ENCODE measurements at places on chromosomes 6 and 20. TPM values are rescaled to one million over a fixed set of nuclear protein-coding genes. Genes with fewer than 3 reads are reported as not detected.

DNA sequence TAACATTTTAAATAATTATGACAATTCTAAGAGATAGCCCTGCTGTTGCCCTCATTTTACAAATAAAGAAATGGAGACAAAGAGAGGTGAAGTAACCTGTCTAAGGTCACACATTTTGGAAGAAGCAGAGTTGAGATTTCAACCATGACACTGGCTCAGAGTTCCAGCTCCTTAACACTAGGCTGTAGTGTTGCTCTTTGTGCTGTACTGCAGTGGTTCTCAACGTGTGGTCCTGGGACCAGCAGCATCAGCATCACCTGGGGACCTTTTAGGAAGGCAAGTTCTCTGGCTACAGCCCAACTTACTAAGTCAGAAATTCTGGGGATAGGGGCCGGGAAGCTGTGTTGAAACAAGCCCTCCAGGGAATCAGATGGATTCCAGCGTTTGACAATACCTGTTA is 62.4 kb upstream of the FERMT1 start:
- no peak for DNase-seq

GRCh38 chr6:121453191-121453590 is 17.7 kb downstream of the GJA1 start:
- no peak for DNase-seq

MCCD1 gene
- not detected for total RNA-seq

DNA sequence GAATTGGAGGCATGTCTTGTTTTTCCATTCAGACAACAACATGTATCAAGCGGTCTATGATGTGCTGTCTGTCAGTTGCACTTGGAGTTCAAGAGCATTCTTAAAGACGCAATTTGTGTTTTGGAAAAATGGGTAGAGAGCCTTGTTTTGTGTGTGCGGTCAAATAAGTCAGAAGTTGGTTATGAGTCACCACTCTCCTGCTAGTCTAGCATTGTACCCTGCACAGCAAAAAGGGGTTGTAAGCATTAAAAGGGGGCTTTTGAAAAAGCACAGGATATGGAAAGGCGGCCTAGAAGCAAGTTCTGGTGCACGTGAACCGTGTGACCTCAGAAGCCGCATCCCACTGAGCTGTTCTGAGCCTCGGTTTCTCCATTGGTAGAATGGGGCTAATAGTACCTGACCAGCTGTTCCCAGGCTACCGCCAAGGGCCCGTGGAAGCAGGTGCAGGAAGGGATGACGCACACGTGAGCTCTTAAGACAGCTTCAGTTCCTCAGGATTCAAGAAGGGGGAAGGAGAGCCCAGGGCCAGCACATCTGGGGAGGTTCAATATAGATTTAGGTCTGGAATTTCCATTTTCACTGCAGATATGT is 61.6 kb upstream of the SNX9 start:
- no peak for DNase-seq

DNA sequence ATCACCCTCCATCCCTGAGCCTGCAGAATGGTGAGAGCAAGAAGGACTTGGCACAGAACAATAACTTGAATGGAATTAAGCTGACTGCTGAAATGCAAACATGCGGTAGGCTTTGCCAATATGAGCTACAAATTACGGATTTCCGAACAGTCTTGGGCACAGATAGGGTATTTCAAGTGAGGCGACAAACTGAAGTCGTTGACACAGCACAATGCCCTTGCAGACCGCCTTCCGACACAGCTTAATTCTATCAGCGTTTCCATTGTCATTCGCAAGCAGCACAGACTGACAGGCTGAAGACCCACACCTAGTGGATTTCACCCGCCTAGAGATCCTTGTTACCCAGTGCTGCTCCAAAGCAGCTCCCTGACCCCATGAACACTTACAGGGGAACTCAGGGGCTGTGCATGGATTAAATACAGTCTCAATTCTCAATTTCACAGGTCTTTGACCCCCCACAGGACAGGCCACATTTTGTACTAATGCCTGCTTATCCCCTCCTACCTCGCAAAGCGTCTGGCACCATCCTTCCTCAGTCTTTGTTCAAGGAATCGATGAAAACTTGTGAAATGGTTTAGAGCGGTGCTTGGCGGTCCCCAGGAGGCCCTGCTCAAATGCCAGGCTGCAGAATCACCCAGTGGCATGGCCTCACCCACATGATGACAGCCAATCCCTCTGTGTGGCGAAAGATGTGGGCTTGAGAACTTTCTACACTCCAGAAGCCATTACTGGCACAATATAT is 34.6 kb downstream of the RAMACL start:
- no peak for DNase-seq

- no peak for DNase-seq
Measured at GRCh38 chr6:96789871-96790270, 47.4 kb downstream of the GPR63 start.

SCRT2 gene
- not detected for total RNA-seq

GRCh38 chr20:52731093-52731492 is 241.1 kb upstream of the TSHZ2 start:
- DNase-seq: peak; percentile 18

TSPO2 gene
- total RNA-seq: not detected

DNA sequence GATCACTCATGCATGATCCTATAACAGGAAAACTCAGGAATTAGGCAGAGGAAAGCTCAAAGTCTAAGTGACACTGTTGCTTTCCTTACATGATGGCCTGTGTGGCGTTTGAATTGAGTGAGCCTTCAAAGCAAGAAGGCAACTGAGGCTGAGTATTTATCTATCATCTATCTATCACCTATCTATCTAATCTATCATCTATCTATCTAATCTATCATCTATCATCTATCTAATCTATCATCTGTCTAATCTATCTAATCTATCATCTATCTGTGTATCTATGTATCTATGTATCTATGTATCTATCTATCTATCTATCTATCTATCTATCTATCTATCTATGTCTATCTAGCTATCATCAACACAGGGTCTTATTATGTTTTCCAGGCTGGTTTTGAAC is 41.8 kb upstream of the BCLAF1 start:
- no peak for DNase-seq

GRCh38 chr6:125943528-125944433 is 12.8 kb upstream of the HINT3 start:
- DNase-seq: no peak

TMC2 gene
- total RNA-seq: not detected

GPSM3 gene
- total RNA-seq: 3.8 TPM

GRCh38 chr6:15888798-15889772 is 226.3 kb upstream of the DTNBP1 start:
- no peak for DNase-seq

GRCh38 chr6:3940703-3941102 is 91.5 kb downstream of the FAM50B start:
- no peak for DNase-seq

DNA sequence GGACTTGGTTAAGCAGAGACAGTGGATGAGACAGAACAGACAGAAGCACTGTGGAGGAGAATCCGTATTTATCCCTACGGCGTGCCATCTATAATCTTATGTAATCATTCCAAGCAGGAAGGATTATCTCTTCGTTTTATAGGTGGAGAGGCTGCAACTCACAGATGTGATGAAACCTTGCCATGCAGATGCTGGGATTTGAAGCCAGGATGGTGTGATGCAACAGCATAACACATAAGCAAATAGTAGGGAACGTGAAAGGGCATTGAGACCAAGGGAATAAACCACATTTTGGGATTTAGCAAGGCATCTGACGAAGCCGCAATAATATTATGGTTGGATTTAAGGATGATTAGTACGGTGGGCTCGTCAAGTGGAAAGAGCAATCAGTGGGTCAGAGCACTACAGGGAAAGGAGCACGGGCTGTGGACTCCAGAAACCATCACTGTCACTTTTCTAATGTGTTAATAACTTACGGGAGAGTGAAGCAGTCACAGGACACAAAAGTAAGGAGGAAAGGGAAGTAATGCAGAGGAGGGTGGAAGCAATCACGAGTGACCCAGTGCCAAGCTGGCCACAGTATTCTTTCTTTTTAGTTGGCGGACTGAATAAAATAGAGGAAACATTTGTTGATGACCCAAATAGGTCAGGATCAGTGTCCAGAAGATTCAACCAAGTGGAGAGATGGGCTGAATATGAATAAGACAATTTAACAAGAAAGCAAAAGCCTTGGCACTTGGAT is 119.6 kb upstream of the EDN1 start:
- DNase-seq: no peak

- DNase-seq: no peak
Measured at GRCh38 chr20:51269671-51270070, 246.8 kb upstream of the KCNG1 start.

DNA sequence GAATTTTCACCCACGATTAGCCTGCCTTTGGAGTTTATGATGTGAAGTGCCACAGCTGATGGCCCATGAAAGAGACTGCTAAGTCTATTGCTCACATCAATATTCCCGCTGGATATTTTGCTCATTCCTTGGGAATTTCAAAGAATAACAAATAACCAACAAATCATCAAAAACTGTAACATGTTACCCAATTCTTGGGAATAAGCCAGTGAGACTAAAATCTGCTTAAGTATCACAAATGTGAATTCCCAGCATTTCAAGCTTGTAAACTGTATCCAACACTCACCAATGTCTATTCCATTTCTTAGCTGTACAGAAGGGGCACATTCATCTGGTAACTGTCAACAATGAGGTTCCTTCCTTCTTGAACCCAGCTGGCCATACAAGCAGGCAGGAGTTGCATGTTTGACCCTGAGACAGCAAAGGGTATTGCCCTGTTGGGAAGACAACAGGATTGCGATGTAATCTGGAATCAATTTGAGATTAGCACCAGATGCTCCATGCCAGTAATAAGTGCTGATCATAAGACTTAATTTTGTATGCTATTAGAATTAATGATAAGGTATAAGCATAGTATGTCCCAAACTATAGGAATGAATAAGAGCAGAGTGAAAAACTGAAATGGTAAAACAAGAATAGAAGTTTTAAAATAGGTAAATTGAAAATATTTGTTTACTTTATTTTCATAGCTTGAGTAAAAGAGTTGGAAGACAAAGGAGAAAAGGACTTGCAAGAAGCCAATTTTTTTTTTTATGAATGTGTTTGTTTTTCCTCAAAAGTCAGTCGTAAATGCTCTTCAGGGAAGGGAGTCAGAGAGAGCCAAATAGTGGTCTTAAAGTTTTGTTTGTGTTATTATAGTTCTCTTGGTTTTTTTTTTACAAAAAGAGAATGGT is 58.8 kb downstream of the RSPO3 start:
- DNase-seq: no peak

GRCh38 chr6:112408522-112408921 is 61.4 kb downstream of the RFPL4B start:
- DNase-seq: no peak

DNA sequence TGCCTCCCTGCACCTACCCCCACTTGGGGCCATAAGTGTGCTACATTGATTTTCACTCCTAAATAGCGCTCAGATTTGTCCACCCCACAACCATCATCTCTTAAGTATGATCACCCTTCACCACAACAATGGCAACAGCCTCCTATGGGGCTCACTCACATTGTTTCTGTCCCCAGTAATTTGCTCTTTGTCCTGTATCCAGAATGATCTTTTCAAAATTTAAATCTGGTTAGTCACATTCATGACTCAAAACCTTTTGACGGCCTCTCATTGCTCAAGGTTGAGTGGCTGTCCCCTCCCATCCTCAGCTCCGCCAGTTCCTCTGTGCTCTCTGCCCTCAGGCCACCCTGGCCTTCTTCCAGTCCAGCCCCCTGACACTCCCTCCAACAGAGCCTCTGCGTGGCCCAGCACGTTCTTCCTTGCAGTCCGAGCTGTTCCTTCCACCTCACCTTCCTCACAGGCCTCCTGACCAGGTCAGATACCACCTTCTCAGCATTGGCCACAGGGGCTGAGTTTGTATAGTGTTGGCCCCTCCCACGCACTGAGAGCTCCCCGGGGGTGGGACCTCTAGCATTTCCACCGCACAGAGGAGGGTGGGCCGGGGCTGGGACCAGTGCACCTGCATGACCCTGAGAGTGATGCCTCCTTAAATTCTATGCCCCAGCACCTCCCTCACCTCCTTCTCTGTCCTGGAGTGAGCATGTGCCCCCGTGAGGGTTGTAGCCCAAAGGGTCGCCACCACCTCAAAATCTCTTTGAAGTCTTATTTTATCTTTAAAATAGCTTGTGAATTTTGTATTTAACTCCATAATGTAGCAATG is 2.4 kb upstream of the PPP1R3G start:
- DNase-seq: no peak

- DNase-seq: peak; percentile 79
Measured at GRCh38 chr6:43263314-43264178, 20.3 kb downstream of the TTBK1 start.

RNF182 gene
- total RNA-seq: 2.2 TPM

DNA sequence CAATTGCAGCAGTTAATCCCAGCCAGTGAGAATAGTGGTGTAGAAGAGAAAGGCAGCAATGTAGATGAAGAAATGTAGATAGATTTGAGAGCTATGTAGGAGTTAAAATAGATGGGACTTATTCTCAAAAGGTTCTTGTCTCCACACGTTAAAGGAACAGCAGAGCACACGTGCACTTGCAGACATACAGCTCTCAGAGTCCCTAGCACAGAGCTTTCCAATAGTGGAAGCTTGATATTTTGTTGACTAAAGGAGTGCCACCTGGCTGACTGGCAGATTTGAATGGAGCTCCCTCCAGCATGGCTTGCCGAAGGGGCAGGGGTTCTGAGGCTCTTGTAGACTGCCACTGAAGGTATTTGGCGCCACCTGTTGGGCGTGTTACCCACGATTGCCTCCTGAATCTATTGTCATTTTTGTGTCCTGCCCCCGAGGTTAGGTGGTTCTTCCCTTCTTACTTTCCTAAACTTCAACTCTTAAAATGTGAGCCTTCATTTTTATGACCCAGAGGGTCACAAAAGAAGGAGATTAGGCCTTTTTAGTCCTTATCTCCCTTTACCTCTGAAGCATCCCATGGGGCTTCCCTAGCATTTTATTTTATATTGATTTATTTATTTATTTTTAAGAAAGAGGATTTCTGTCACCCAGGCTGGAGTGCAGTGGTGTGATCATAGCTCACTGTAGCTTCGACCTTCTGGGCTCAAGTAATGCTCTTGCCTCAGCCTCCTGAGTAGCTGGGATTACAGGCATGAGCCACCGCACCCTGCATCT is 16.4 kb downstream of the BRD2 start:
- peak; percentile 95 for DNase-seq

KCNK5 gene
- total RNA-seq: 18.2 TPM

DNA sequence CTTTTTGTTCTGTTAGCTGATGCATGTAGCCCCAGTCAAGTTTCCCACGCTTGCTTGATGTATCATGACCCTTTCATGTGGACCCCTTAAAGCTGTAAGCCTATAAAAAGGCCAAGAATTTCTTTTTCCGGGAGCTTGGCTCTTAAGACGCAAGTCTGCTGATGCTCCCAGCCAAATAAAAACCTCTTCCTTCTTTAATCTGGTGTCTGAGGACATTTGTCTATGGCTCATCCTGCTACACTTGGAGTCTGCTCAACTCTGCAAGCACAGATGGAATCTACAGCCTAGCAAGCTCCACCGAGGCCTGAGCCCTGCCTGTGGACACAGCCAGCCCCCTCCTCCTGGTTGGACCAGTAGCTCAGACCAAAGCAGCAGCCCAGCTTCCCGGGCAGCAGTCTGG is 3.4 kb downstream of the CST2 start:
- no peak for DNase-seq

ANGPT4 gene
- 0.03 TPM for total RNA-seq

GRCh38 chr6:44489910-44490604 is 102.6 kb downstream of the CDC5L start:
- no peak for DNase-seq
